Stimulated activated CD8-positive, alpha-beta memory T cell treated with anti-CD3 and anti-CD28 coated beads, Interleukin-7, amount 100 ng/mL, for 1 hour (primary cell): ENCODE measurements at places on chromosomes 2 and 18.

- DNase-seq: no peak
Measured at GRCh38 chr2:199131876-199132275, 325.9 kb downstream of the SATB2 start.

- no peak for DNase-seq
Measured at GRCh38 chr2:225104971-225105370, 62.7 kb upstream of the DOCK10 start.

DNA sequence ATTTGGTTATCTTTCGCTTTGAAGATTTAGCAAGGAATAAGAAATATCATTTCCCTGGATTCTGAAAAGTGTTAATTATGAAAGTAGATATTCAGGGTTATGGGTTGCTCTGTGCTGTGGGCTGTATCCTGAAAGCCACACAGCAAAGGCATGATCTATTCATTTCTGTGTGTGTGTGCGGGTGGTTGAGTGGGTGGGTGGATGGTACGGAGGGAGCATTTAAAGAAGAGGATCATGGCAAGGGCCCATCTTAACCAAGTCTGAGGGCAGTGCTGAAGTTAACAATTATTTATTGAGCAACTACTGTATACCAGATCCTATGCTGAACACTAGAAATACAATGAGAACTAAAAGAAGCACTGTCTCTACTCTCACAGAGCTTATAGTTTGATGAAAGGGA, 178.2 kb upstream of the ZEB2 start:
- no peak for DNase-seq

- DNase-seq: no peak
Measured at GRCh38 chr2:157980020-157980419, 103.9 kb upstream of the ACVR1 start.

GRCh38 chr2:197932374-197932773, 128.0 kb downstream of the PLCL1 start:
- no peak for DNase-seq

DNA sequence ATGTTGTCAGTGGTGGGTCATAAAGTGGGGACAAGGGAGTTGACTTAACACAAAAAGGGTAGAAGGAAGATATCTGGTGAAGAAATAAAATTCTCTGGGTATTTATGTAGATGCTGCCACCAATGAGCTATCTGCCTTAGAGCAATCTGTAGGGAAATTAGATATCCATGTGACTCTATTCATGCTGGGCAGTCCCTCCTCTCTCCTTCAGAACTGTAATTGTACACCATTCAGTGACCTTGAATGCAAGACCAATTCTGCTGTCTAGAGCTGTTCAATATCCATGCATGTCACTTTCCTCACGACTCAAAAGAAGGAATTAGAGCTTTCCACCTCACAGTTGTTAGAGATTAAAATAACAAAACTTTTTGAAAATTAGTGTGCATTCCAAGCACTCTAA, 28.6 kb upstream of the TDRD15 start:
- DNase-seq: no peak

GRCh38 chr2:200820573-200821234, 9.0 kb downstream of the BZW1 start:
- DNase-seq: no peak

GRCh38 chr2:109378682-109379081, 235.1 kb downstream of the SEPTIN10 start:
- DNase-seq: no peak

DNA sequence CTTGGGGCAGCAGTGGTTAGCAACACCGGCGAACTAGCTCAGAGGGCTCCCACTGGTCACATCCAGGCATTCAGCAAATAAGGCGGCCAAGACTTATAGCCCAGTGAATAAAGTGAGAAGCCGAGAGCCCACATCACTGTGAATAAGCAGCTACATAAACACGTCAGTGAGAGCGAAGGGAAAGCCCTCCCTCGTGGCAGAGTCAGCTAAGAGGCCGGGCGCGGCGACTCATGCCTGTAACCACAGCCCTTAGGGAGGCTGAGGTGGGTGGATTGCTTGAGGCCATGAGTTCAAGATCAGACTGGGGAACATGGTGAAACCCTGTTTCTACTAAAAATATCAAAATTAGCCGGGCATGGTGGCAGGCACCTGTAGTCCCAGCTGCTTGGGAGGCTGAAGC, 5.2 kb downstream of the D2HGDH start:
- DNase-seq: no peak

DNA sequence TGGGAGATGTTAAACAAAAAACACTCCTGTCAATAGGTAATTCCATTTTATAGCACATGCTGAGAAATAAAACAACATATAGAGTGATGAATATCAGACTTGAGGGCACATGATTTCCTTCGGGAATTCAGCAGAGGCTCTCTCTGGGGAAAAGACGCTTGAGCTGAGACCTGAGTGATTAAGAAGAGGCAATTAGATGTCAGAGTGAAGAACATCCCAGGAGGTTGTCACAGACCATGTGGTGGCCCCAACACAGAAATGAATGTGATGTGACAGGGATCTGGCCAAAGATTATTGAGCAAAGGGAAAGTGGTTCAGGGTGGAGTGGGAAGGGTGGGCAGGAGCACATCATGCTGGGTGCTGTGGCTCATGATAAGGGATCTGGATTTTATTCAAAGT, 254.7 kb downstream of the RAD51AP2 start:
- no peak for DNase-seq

DNA sequence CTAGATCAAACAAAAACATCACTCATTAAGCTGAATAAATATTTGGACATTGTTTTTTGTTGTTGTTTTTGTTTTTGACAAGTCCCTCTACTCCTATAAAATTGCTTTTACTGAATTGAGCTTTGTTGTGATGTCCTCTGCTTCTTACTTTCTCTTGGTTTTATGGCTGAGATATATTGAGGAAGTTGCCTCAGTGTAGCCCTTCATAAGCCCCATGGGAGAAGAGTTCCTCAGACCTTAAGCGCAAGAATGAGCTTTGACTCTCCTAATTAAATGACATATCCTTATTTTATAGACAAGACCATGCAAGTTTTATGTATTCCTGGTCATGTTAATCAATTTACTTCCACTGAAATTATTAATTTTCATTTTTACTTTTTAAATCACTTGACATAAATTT, 54.9 kb downstream of the CERKL start:
- no peak for DNase-seq

DNA sequence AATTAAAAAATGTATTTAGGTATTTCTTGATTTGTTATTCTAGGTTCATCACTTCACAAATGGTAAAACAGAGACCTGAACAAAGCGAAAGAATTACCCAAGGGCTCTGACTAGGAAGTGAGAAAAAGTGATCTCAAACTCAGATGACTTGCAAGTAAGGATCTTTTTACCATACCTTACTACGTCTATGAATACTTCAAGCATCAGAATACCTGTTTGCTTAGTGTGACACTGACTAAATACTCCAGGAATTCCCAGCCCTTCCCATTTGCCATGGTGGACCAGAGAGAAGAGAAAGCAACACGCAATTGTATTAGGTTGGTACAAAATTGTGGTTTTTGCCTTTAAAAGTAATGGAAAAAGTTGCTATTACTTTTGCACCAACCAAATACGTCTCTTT, 35.8 kb upstream of the FIGN start:
- no peak for DNase-seq

GRCh38 chr2:11941201-11942177, 195.1 kb downstream of the LPIN1 start:
- DNase-seq: no peak

- no peak for DNase-seq
Measured at GRCh38 chr2:136125236-136125635, 7.3 kb upstream of the CXCR4 start.

GRCh38 chr18:9708434-9709303, 568 bp downstream of the RAB31 start:
- no peak for DNase-seq
